ENCODE measurements at places on chromosomes 7 and 10. TPM values are rescaled to one million over a fixed set of nuclear protein-coding genes. Genes with fewer than 3 reads are reported as not detected.

The ASZ1 gene
- total RNA-seq: not detected

The PCDH15 gene
- not detected for total RNA-seq

The UTF1 gene
- total RNA-seq: not detected

The ATP6V0A4 gene
- total RNA-seq: not detected

The AQP1 gene
- 16.6 TPM for total RNA-seq

The CPED1 gene
- total RNA-seq: 34.6 TPM

The HABP2 gene
- total RNA-seq: 289 TPM

The SPDYE9 gene
- not detected for total RNA-seq

The GPNMB gene
- total RNA-seq: 5.0 TPM

The NRG3 gene
- 1.1 TPM for total RNA-seq

The FAM180A gene
- 4.8 TPM for total RNA-seq

The C10orf143 gene
- total RNA-seq: 2.9 TPM

The SEPHS1 gene
- total RNA-seq: 33.8 TPM

The VWC2 gene
- not detected for total RNA-seq

The FGFR2 gene
- 22.6 TPM for total RNA-seq

The FRMD4A gene
- total RNA-seq: 13.8 TPM

The PRPS1L1 gene
- total RNA-seq: not detected

The SFTPA1 gene
- 4.6 TPM for total RNA-seq

The PILRA gene
- 1.4 TPM for total RNA-seq

The SFMBT2 gene
- total RNA-seq: 1.1 TPM

The SUN3 gene
- not detected for total RNA-seq

The TSPAN12 gene
- total RNA-seq: 15.1 TPM

The KCNIP2 gene
- total RNA-seq: 1.4 TPM

The PNLIPRP2 gene
- 0.88 TPM for total RNA-seq

The STEAP4 gene
- total RNA-seq: 28.3 TPM

The NUP205 gene
- total RNA-seq: 12.2 TPM

The SYCE1 gene
- total RNA-seq: 2.4 TPM

The HOXA10 gene
- total RNA-seq: 0.10 TPM

The SPDYE5 gene
- not detected for total RNA-seq

The ADIRF gene
- 79.3 TPM for total RNA-seq

The PTF1A gene
- total RNA-seq: not detected

Data from left lobe of liver (tissue), 2 donors.